ENCODE measurements at places on chromosomes 1 and 21.

- no peak for DNase-seq
These were observed 37.5 kb downstream of the XCL2 start for GRCh38 chr1:168506204-168506819.

DNA sequence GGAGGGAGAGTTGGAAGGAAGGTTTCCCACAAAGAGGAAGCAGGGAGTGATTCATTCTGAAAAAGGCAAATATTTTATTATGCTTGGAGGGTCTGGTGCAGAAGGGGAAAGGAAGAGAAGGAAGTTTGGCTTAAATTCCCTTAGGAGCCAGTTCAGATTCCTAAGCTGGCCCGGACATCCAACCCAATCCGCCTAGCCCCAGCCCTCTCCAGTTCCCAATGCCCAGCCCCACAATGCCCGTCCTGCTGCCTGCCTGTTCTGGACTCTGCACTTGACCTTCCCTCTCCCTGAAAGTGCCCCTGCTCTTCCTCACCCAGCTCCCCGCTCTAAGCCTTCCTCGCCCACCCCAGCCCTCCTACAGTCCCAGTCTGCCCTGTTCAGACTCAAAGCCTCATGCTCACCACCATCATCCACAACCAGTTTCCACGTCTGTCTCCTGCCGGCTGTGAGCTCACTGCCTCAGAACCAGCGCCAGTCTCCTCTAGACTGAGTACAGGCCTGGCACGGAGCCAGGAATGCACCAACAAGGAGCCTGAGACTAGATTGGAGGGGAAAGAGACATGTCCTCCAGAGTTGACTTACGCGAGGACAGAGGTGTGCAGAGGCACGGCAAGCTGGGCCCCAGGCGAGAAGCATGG is 18.9 kb downstream of the CAPN2 start:
- no peak for DNase-seq

GRCh38 chr1:89927049-89927448 is 67.9 kb upstream of the ZNF326 start:
- no peak for DNase-seq

DNA sequence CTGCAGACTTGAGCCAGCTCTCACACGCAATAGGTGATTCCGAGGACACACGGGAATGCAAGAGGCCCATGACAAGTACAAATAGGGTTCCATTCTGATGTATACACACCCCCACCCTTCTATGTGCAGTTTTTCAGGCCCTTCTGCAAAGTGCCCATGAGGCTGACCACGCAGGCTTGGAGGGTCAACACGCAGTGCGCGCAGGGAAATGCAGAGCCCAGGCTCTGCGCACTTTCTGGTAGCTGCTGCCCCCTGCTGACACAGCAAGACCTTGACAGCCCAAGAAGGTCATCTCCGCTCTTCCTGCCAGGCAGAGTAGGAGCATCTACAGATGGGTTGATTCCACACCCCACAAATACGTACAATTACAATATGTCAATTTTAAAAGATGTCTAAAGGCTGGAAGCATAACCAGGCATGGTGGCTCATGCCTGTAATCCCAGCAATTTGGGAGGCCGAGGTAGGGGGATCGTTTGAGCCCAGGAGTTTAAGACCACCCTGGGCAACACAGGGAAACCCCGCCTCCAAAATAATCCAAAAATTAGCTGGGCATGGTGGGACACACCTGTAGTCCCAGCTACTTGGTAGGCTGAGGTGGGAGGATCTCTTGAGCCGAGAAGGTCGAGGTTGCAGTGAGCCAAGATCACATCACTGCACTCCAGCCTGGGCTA is 18.5 kb downstream of the SH3BP5L start:
- peak; percentile 85 for DNase-seq

- DNase-seq: peak; percentile 54
These were observed 61.4 kb upstream of the DIRAS3 start for GRCh38 chr1:68111519-68112436.

- no peak for DNase-seq
These were observed 13.8 kb upstream of the AVPR1B start for GRCh38 chr1:206131037-206131436.

- no peak for DNase-seq
These were observed 2.6 kb downstream of the ALPL start for GRCh38 chr1:21511579-21512522.

DNA sequence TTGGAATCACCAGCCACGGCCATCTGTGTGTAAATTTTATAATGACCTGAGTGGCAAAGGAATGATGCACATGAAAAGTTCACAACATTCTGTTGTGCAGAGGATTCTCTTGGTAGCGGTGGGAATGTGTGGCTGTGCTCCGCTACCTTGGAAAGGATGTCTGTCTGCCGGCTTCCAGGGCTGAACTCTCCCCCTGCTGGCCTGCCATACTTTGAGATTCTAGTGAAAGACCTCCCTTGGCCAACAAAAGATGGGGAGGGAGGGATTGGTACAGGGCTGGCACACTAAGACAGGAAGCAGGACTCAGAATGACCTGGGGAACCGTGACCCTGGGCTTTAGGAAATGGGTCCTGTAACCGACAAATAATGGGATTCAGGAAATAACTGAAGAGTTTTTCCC is 194.5 kb upstream of the PLD5 start:
- DNase-seq: no peak

DNA sequence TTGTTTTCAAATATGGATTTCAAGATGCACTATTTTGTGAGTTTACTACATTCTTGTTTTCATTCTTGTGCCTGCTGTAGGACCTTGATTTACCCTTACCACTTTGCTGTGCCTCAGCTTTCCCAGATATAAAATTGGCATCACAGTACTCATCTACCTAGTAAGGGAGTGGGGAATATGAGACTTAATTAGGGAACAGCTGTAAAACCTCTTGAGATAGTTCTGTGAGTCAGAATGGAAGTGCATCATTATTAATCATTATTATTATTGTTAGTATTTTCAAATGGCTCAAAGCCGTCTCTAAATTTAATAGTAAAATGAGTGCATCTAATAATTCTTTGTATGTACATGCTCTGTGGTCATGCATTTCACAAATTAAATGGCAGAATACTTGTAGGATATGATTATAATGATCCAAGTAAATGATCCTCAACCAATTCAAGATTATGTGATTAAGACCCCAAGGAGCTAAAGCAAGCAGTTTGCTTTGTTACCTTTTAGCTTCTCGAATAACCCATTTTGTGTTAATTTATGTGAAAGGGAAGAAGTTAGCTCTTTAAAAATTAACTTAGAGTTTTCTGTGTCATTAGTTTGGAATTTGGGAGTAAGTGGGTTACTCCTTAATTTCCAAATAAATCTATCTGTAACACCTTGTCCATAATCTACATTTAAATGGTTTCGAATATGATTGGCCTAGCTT is 155.4 kb downstream of the NFIA start:
- DNase-seq: no peak

DNA sequence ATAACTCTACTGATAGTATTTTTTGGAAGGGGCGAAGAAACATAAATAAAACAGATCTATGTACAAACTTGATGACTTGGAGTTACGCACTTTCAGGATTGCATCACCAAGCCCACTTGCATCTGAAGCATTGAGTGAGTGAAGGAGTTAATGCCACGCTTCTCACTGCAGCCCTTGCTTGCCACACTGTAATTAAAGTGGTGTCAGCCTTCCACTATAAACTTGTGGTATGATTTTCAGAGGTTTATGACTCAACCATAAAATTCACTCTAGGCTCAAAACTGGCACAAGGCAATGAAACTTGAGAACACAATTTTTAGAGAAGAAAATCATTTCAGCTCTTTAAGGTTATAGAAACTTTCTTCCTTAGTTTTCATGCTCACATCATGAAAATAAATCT is 93.9 kb upstream of the PRMT6 start:
- no peak for DNase-seq

- no peak for DNase-seq
These were observed 8.2 kb upstream of the RNF223 start for GRCh38 chr1:1082239-1082775.

DNA sequence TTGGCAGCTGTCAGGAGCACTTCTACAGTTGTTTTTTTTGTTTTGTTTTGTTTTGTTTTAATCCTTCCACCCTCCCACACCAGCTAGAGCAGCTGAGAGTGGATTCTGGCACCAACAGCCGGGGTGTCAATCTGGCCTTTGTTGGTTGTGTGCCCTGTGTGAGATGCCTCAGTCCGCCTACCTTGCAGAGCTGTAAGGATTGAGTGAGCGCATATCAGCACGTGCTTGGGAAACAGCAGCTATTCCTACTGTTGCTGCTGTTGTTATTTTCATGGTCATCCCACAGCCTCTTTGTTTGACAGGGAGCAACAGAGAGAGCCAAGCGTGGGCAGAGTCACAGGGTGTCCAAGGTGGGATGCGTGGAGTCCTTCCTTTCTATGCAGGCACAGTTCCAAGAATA is 50.4 kb downstream of the PGBD5 start:
- DNase-seq: no peak

- DNase-seq: no peak
These were observed 547.3 kb upstream of the B3GALT2 start for GRCh38 chr1:193733674-193734073.

GRCh38 chr1:166490437-166490991 is 323.7 kb upstream of the FAM78B start:
- no peak for DNase-seq
